ENCODE measurements at places on chromosomes 7 and 10. TPM values are rescaled to one million over a fixed set of nuclear protein-coding genes. Genes with fewer than 3 reads are reported as not detected.
A peak's percentile ranks its signal among the peaks of the same experiment; 100 is the strongest.

DNA sequence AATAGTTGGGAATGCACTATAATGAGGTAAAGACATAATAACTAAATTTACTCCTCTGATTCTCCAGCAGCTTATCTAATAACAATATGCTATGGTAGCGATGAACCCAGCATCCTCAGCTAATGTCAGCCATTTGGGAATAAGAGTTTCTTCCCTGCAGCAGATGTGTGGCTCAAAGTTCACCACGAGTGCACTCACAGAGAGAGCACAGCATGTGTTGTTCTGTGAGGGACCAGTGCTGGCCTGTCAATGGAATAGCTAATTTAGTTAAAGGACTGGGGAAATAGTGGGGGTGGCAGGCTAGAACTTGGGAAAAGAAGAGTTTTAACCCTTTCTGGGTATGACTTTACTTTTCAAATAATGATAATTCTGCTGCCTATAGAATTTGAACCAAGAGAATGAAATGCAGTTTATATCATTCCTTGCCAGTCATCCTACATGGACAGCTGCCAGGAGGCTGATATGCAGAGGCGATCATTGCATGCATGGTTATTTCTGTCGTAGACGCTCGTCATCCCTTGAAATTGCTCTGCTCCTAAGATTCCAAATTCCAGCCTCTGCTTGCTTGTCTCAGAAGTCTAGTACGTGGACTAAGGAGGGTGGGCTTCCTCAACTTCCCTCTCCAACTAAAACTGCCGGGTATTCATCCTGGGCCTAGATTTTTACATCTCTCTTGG lies 355.6 kb downstream of the RNLS start:
- DNase-seq: no peak

DNA sequence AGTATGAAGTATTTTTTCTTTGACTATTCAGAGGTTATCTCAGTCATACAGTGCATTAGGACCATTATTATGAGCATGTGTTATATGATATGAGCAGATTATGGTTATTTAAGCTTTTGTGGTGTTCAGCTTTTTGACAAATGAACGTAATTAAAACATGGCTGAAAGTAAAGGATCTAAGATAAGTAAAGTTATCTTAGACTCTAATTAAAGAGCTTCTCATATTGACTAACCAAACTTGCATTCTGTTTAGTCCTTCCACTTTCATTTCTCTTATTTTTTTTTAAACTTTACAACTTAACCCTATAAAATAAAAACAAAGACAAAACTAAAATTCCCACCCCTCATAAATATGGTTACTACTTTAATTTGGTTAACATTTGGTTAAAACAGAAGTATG lies 6.9 kb upstream of the GPR85 start:
- DNase-seq: no peak

STEAP4 gene
- 3.0 TPM for total RNA-seq

DNA sequence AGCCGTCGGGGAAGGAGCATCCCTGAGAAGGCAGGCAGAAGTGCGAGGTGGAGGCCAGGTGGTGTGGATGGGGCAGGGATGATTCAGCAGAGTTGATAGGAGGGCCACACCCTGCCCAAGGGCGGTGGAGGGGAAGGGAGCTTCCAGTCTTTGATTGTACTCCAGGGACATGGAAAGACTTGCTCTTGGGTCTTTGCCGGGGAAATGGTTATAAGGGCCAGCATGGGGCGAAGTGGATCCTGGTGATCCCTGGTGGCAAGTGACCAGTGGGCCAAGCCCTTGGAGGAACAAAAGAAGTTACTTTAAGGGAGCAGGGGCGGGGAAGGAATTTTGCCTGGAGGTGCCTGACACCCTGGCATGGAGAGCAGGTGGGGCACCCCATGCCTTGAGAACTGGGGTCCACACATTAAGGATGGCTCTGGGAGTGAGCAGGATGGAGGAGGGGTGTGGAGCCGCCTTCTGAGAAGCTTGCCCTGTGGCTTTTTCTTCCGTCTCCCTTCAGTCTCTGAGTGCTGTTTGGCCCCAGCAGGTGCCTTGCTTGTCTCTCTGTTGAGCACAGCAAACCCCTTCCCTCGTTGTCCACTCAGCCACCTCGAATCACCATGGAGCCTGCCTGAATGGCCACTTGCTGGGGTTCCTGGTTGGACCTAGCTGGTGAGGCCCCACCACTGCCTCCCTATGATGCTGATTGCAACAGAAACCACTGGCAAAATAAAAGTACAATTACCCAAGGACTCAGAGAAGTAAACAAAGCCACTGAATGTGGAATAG lies 83.9 kb downstream of the RAMP3 start:
- no peak for DNase-seq

- no peak for DNase-seq
Observed at GRCh38 chr7:13727279-13727678, 262.2 kb downstream of the ETV1 start.

SPDYE16 gene
- not detected for total RNA-seq

CABCOCO1 gene
- total RNA-seq: not detected

- DNase-seq: no peak
Observed at GRCh38 chr7:95545007-95545615, 51.2 kb downstream of the PDK4 start.

AKR1C8 gene
- 7.2 TPM for total RNA-seq

GRCh38 chr10:51000976-51001375 lies 73.3 kb upstream of the PRKG1 start:
- DNase-seq: no peak

DNA sequence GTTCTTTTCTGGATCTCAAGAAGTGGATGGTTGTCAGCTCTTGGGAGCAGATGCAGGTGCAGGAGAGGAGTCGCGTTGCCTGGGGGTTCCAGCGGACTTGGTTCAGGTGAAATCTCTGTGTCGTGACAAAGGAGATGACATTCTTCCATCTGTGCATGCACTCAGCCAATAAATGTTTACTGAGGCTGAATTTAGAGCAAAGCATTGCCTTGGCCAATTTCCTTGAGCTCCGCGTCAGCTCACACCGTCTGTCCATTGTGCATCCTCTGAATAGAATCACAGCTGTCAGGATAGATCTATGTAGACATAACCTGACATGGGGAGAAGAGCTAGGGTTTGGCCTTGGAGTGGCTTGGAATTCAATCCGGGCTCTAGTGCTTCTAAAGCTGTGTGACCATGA lies 343.7 kb downstream of the GLRX3 start:
- DNase-seq: no peak

DNA sequence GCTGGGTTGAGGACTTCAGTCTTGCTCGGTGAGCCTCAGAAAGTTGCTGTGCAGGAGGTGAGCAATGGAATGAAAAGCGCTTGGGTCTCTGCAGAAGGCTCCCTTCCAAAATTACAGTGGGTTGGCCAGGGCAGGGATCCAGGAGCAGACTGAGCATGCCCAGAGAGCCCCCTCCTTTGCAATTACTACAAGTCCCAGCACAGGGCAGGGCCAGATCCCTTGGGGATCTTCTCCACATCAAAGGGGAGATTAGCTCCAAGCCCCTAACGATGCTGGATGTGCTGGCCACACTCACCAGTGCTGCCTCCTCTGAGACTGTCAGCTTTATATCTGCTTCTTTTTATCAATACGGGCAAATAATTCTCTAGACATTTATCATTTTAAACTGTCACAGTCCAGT lies 337.5 kb downstream of the RPS24 start:
- DNase-seq: no peak

- DNase-seq: no peak
Observed at GRCh38 chr7:24501009-24501408, 72.2 kb upstream of the PALS2 start.

PRSS37 gene
- not detected for total RNA-seq

CPVL gene
- 4.9 TPM for total RNA-seq

DNA sequence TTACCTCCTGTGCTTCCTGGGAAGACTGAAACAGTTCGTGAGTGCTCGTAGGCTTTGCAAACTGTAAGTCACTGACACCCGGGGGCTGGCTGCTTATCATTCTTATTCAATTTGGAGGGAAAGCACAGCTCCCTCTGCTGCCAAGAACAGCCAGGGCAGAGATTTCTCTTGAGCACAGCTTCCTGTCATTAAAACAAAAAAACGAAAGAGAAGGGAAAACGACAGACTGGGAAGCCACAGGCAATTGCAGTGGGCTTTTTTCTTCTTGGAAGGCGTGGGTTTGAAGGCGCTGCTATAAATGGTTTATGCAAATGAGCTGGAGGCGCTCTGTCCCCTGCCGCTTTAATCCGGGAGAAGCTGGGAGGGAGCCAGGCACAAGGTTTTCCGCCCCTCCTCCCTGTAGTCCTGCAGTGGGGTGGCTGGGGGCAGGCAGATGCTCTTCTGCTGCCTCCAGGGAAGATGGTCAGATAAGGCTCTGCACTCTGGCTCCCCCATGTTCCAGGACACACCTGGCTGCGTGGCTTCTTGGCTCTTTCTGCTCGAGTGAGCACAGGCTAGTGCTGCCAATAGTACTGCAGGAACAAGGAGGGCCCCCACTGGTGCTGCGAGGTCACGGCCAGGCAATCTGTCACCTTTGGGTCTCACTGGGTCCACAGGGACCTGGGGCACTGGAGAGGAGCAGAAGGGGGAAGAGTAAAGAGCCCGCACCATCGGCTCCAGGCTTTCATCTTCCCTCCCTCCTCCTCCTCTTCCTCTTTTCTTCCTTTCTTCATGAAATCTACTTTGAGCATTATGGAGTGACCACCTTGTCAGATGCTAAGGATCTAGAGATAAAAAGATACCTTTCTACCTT lies 49.5 kb downstream of the NEURL1 start:
- DNase-seq: peak; percentile 57

DNA sequence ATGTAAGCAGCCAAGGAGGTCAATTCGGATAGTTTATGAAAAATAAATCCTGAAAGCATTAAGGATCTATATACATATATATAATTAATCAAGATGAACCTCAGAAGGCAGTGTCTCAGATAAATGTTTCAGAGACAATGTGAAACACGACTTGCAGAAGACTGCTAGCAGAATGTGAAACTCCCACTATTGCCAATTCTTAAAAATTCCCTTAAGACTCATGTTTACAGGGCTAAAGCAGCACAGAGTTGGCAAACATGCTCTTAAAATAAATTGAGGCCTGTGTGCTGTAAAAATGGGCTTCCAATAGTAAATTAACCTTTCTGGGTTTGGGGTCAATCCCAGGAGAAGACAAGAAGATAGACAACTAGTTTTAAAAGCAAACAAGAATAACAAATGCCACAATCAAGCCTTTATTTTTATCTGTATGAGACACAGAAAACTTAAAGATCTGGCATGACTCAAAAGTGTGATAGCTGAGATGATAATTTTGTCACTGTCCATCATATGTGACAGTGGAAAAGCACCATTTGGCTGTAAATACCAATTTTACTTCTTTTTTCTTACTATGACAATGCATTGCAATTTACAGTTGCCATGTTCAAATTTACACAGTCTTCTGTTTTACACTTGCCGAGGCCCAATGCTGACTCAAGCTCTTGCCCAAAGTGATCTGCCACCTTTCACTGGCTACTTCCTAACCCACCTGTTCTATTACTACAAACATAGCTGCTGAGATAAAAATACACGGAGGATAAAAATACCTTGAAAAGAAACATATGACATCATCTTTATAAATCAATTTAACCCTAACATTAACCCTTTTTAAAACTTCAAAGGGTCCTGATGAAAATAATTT lies 78.6 kb downstream of the CHCHD3 start:
- DNase-seq: no peak

DNA sequence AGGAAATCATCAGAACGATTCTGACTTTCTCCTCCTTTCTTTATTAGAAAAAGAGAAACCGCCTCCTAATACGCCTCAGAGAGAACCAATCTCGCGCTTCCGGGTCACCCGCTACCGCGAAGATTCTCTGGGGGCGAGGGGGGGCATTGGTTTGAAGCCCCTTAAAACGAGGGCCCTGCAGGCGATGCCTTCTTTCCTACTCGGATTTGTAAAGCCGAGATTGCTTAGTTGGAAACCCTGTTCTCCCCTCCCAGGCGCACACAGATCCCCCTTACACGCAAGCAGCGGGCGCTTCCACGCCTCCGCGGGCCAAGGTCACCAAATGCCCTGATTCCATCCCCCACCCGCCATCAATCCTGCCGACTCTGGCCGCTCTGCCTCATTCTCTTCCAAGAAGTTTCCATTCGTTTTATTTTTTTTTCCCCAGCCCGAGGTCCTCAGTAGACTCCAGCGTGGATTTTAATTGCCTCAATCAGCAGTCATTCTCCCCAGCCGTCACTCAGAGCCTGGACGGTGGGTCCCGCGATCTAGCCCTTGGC lies 1.1 kb upstream of the GAD2 start:
- DNase-seq: no peak

DNA sequence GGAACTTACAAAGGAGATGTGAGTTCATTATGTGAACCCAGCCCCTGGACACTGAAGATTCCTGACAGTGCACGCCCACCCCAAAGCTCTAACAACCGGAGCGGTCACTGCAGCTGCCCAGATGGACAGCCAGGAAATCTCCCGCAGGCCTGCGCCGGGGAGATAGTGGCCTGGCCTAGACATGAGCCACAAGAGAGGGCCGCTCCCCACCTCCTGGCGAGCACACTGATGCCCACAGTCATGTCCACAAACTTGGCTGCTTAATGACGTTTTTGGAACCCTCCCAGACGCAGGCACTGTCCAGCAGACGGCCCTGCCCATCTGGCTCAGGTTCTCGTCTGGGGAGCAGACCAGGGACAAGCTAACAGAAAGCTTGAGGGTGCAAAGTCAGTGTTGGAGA lies 34.2 kb downstream of the TCERG1L start:
- DNase-seq: no peak

CPA2 gene
- total RNA-seq: not detected

DNA sequence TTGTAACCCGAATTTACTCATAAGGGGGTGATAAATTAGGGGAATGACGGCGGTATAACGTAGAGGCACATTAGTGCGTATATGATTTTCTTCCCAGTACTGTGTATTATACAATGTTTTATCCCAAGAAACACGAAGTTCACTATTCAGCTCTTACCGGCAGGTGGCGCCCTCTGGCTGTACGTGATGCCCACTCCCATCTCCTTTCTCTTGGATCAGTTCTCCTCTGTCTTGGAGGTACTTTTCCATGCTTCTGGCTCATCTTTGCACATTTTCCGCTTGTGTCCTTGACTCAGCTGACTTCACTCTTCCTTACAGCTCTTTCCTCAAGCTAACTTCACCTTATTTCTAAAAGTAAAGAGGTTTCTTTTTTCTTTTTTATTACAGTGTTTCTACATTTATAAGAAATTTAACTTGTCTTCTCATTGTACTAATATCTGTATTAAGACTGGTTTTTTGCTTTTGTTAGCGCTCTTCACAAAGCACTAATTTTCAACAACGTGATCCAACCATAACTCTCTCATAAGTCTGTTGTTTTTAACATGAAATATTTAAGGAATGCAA lies 21.3 kb downstream of the TMEM176B start:
- DNase-seq: peak; percentile 60

DNA sequence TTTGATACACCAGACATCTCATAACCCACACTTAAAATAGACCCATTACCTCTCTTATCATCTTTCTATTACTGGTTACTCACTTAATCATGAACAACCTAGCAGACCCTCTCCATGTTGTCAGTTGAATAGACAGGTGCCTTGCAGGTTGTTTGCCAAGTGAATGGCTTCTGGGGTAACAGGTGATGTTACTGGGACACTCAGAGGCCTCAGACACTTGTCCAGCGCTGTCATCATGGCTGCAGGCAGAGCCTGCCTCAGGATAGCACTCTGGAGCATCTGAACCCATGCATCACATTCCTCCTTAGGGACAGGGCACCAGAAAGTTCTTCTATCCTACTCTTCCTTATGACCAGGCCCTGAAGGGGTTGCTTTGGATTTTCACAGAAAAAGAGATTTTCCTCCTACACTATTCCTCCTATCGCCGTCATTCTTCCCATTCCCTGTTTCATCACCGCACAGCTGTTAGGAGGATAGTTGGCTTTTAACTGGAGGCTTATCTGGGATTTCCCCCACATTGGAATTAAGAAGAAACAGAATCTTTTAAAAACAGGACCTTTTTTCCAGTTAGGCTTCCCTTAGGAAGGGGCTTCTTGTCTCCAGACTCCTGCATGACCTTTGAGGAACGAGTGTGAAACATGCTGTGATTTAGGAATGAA lies 182.1 kb downstream of the VTI1A start:
- DNase-seq: no peak

- no peak for DNase-seq
Observed at GRCh38 chr7:107907790-107908189, 16.8 kb downstream of the DLD start.
